ENCODE measurements at places on chromosomes 7 and 10.

GRCh38 chr10:62456611-62457101 lies 82.5 kb downstream of the ZNF365 start:
- DNase-seq = peak; percentile 5

DNA sequence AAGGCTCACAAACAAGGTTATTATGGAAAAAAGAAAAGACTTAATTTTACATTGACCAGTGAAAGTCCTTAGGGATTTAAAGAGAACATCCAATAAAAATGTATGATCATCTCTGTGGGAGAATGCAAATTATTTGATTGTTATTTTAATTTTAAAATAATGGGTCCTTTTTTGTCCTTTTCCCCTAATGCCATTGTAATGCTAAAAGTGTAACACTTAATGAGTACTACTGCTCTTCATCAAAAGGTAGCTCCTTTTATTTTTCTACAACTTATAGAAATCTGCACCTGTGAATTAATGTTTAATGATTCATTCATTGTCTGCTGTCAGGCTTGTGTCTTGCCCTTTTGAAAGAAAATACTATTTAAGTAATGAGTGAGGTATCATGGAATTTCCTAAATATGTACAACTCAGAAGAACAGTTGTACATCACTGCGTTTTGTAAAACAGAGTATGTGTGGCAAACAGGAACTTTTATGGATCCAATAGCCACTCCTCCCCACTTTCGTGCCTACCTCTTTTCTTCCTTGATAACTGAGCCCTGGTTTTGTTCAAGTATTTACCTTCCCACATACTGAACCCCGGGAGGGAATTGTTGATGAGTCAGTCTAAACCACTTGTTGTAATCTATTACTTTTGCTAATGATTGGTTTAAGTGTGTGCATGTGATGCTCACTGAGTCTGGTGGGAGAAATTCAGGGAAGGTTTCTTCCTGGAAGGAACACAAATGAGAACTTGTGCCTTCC lies 19.9 kb upstream of the TRUB1 start:
- no peak for DNase-seq

DNA sequence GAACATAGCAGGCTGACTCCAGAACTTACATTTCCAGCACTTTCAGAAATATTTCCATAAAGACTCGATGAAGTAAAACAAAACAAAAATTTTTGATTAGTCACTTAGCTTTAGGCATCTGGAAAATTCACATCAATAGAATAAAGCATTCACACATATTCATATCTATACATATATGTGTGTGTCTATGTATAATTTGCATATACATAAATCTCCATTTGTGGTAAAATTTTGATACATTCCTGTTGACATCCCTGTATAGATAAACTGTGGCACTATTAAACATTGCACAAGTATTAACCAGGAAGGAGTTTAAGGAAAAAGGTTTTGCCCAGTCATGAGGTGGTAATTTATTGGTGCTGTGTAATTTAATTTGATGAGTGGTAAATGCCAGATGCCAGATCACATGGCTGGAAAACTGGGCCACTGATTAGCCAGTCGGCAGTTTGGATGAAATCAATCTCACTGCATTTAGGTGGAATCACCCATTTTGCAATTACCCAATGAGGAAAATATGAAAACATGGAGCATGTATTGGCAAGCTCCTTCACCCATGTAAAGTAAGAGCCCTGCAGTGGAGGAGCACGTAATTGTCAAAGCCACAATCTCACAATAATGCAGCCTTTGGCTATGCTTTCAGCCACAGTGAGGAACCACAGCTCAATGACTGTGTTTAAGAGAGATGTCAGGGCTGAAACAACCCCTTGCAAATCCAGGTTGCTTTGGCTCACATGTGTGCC lies 294.6 kb downstream of the RNLS start:
- no peak for DNase-seq

DNA sequence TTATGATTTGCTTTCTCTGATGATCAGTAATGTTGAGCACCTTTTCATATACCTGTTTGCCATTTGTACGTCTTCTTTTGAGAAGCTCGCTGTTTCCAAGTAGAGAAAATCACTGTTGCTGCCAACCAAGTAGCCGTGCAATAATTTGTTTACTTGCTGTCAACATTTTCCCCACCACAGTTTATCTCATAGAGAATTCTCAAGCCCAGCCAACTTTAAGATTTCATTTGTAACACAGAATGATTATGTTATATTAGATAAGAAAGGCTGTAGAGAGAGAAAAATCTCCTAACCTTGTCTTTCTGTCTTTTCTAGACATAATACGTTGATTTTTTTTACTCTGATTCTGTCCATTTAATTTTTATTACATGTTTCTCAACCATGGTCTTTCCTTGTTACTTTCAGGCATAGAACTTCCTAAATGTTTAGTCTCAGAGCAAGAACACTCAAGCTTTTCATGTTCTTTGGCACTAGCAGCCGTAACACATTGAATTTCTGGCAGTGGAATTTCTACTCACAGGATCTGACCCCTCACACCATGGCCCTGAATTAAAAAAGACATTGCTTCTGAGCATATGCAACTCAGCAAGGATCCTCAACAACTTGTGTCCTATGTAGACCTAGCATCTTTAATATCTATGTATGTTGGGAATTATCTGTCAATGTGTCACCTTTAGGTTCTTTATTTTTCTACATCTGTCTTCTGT lies 23.1 kb downstream of the RPA3 start:
- DNase-seq = no peak

DNA sequence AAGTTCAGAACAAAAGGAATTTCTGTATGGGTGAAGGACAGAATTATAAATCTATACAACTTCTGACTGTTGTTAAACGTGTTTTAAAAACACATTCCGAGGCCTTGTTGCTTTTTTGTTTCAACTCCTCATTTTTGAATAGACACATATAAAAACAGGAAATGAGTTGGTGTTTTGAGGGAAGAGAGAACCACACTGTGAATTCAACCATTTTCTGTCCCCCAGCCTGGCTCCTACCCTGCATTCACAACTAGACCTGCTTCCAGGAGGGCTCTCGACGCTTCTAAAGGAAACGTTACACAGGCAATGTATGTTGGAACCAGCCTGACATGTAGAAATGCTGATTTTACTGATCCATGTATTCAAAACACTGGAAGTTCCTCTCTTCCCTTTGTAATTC lies 76.5 kb downstream of the OR13A1 start:
- DNase-seq = no peak

- no peak for DNase-seq
Observed at GRCh38 chr7:64869121-64869725, 33.9 kb upstream of the ZNF273 start.

DNA sequence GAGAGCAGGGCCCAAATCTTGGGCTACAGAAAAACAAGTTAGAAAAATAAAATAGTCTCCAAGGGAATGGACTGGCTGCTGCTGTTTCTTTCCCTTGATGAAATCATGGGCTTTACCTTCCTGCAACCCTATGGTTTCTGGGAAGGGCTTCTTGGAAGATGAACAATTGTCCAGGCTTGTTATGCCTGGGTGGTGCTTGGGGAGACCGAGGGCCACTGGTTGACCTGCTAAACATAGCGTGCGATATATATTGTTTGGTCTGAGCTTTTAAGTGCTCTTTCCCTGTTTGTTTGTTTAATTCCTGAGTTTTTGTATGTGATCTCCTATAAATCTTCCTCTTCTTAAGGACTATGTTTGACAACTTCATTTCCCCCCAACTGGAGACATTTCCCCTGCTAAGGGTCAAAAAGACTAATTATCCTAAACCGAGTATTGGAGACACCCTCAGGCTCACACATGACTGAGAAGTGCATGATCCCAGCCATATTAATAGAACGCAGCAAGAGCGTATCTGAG lies 37.9 kb downstream of the SLC25A28 start:
- DNase-seq = no peak

DNA sequence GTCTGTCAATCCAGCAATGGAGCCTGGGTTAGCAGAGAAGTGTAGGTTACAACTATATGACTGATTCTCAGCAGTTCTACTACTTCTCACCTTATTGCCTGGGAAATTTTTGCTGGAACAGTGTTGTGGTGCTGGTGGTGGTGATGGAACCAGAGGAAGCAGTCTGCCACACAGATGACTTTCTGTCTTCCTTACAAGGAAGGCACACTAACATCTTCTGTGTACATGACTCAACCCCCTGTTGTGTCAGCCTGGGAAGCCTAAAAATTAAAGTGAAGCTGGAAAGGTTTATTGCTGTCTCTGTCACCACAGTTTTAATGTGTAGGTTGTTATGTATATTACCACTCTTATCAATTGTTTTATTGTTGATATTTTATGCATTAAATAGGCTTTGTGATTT lies 40.3 kb downstream of the ANKRD7 start:
- DNase-seq = no peak

- DNase-seq = no peak
Observed at GRCh38 chr7:2862831-2863361, 18.8 kb upstream of the GNA12 start.

DNA sequence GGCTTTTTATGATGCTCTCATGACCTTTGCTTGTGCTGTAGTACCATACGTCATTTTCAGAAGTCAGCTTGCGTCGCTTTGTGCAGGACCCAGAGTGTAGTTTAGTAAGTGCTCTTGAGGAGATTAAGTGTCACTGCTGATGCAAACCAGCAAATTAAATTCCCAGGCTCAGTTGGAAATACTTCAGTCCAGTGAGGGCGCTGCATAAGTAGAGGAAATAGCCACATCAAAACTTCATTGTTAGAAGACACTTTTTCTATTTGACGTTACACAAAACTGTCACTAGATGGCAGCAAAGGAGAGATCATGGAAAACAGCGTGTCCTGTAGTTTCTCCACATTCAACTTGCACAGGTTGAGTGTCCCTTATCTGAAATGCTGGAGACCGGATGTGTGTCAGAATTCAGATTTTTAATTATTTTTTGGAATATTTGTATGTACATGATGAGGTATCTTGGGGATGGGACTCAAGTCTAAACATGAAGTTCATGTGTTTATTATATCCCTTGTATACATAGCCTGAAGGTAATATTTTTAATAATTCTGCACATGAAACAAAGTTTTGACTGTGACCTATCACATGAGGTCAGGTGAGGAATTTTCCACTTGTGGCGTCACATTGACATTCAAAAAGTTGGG lies 7.9 kb downstream of the ZNF22 start:
- peak; percentile 87 for DNase-seq

GRCh38 chr10:74206746-74207145 lies 55.7 kb downstream of the ADK start:
- DNase-seq = no peak

DNA sequence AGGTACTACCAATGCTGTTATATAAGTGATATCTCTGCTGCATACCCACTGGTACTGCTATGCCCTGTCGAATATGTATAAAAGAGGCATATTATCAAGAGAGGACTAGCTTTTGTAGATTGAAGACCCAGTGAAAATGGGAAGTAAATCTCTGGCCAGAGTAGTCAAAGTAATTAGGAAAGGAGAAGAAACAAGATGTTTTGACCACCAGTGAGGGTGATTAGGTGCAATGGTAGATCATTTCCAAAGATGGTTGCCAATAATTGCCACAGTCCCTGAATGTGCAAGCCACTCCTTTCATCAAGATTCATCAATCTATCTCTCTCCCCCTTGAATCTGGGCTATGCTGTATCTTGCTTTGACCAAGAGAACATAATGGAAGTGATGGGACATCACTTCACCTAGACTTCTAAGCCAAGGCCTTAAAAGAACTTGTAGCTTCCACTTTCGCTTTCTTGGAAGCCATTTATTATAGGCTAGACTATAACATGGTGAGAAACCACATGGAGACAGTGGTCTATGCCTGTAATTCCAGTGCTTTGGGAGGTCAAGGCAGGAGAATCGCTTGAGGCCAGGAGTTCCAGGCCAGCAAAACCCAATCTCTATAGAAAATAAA lies 52.6 kb upstream of the ST8SIA6 start:
- DNase-seq = no peak

GRCh38 chr10:68501691-68502090 lies 25.6 kb downstream of the SLC25A16 start:
- DNase-seq = no peak

- peak; percentile 17 for DNase-seq
Observed at GRCh38 chr7:115293628-115294240, 371.8 kb downstream of the MDFIC start.

GRCh38 chr10:85946713-85947326 lies 419.8 kb downstream of the GRID1 start:
- no peak for DNase-seq

DNA sequence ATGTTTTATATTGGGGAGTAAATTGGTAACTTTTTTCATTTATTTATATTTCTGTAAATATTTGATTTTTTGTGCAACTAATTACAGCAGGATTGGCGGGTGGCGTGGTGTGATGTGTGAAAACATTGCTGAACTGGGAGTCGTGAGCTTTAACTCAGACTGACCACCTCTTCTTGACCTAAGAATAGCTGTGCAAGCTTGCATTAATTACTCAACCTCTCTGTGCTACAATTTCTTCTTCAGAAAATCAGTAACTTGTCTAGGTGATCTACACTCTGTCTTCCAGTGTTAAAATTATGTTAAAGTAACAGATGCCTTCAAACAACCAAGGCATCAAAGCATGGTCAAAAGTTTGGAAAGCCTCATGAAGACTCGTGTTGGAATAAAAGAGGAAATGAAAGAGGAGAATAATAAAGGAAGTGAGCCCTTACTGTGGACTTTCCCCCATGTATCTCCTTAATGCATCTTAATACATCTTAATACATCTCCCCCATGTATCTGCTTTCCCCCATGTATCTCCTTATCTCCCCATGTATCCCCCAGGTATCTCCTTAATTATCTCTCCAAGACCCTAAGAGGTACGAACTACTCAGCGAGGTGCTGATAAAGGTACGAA lies 71.2 kb downstream of the SVIL start:
- DNase-seq = no peak

DNA sequence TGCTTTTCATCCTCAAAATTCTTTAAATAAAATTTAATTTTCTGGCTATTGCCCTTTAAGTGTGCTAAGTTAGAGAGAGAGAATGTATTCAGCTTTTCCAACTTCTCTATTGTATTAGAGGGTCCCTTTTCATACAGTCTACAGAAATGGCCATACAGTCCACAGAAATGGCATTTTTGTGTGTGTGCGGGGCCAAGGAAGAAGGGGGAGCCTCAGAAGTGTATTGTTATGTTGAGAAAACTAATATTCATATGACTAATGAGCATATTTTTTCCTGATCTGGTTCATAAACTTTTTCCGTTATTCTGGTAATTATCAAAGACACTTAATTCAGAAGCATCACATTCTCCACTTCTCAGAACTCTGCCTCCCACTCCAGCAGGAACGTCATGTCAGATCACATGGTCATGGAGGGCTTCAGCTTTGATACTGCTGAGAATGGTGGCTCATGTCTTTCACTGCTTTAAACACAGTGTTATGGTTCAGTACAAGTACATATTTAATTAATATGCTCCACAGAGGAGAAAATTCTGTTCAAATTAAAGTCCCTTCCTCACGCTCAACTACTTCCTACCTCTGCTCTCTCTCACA lies 37.1 kb downstream of the ELMO1 start:
- no peak for DNase-seq

DNA sequence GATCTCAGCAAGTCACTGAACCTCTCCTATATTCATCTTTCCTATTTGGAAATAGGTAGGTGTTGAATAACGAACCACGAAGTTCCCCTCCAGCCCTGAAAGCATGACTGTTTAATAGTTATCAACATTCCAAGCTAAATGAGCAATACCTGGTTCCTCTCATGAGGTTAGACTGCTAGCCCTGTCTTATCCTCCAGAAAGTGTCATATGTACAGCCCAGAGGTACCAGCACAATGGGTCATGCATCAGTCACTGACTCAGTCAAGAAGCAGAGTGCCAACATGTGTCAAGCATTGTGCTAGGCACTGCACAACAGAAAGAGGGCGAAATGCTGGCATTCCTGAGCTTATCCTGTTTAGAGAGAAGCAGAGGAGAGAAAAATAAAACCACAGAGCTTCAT lies 70.0 kb downstream of the AMPH start:
- DNase-seq = peak; percentile 23

- peak; percentile 73 for DNase-seq
Observed at GRCh38 chr7:149261316-149261828, 624 bp upstream of the ZNF783 start.

GRCh38 chr10:116663342-116663741 lies 42.6 kb downstream of the PNLIPRP2 start:
- DNase-seq = no peak
